ENCODE measurements at places on chromosomes 16 and 17. TPM values are rescaled to one million over a fixed set of nuclear protein-coding genes. Genes with fewer than 3 reads are reported as not detected.

DNA sequence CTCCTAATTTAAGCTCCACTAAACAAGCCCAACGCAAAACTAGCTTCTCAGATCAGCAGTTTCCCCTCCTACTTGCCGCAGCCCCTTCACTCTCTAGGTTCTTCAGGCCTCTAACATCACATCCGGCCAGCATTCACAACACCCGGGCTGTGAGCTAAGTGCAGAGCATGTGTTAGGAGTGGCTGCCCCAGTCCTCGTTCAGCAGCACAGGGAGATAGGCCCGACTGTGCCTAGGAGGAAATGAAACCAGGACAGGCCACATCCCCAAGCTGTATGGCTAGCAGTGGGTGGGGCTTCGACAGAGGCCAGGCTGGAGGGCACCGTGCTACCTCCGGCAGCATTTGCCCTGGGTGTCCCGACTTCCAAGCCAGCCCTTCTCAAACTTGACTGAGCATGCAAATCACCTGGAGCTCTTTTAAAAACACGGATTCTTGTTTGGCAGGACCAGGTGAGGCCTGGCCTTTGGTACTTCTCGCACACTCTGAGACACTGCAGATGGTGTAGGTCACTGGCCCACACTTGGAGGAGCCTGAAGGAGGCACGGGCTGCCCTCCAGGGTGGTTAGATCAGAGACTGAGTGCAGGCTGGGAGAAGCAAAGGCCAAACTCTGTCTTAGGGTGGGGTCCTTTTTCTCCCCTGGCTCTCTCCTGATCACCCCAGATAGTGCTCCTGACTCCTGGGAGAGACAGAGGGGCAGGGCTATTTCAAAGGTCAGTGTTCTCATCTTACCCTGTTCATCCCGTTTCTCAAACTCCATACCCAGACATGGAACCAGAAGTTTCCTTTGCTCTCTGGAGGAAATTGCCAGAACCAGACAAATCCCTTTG lies 202.0 kb downstream of the C16orf78 start:
- no peak for DNase-seq

KRT9 gene
- not detected for total RNA-seq

- peak; percentile 76 for DNase-seq
Observed at GRCh38 chr16:35194681-35195080, 1735.3 kb downstream of the TP53TG3F start.

CALB2 gene
- total RNA-seq, result 3.8 TPM

MRPL10 gene
- 25.3 TPM for total RNA-seq

- DNase-seq, result no peak
Observed at GRCh38 chr17:11551442-11551841, 46.8 kb upstream of the DNAH9 start.

GRCh38 chr16:78869492-78869891 lies 731.0 kb downstream of the MAF start:
- no peak for DNase-seq

MBTD1 gene
- total RNA-seq, result 21.9 TPM

DNA sequence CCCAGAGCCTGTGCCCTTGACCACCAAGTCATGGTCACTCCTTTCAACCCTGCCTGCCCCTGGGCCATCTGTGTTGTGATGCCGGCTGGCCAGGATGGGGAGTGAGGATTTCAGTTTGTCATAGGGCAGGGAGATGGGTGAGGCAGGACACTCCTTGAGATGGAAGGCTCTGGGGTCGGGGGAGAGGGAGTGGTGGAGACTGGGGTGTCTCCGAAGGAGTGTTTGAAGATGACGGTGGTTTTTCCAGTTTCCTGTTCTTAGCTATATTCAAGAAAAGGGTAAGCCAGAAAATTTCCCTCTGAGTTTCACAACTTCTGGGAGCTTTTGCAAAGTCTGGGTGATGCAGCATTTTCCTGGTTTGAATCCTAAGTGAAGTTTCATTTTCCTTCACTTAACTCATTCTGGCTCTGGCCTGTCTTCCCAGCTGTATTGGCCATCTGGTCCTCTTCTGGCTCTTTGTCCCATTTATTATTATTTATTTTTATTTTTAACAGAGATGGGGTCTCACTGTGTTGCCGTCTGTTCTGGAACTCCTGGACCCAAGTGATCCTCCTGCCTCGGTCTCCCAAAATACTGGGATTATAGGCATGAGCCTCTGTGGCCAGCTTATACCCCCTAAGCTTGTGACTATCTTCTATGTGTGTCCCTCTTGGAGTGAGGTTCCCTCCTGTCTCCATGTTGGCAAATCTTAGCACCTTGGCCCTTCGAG lies 27.7 kb downstream of the ABCC1 start:
- peak; percentile 35 for DNase-seq

DNA sequence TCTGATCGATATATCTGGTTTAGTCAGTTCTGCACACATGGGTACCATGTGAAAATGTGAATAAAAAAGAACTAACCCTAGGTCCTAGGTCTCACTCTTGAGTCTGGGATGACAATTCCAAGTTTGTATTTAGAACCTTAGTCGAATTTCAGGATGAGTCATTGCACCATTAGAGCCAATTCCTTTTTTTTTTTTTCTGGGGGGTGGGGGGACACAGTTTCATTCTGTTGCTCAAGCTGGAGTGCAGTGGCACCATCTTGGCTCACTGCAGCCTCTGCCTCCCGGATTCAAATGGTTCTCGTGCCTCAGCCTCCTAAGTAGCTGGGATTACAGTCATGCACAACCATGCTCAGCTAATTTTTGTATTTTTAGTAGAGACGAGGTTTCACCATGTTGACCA lies 41.6 kb downstream of the SPAG9 start:
- DNase-seq, result no peak

CCDC144A gene
- 0.15 TPM for total RNA-seq

ZG16B gene
- 12.9 TPM for total RNA-seq

DNA sequence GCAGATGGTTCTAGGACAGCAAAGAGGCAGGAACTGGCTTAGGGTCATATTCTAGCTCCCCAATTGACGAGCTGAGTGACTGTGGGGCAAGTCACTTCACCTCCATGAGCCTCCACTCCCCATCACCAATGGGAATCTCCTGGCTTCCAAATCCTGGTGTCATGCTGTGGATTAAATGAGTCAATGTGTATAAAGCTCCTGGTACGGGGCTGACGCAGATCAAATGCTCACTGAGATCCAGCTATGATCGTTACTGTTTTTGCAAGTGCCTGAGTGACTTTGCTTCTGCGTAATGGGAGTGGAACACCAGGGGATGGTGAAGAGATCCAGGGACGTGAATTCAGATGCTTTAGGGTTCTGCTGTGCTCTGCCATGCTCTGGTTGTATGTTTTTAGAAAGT lies 2.4 kb downstream of the SEC14L5 start:
- DNase-seq, result no peak

- no peak for DNase-seq
Observed at GRCh38 chr16:83051451-83051850, 424.7 kb downstream of the CDH13 start.

ATP2A3 gene
- 20.3 TPM for total RNA-seq

RAPGEFL1 gene
- 467 TPM for total RNA-seq

DNA sequence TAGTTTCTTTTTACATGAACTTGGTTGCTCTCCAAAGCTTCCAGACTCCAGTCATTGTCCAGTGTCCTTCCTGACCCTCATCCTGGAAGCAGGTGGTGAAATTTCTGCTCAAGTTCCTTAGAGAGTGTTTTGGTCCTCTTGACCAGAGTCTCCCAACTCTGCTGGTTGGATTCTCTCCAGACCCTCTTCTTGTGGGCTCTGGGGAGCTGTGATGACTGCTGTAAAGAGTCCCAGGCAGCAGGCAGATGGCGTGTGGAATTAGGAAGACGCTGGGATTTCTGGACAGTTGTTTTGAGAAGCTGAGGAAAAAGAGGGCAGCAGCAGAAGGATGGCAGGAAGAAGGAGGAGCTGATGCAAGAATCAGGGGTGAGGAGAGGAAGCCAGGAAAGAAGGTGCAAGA lies 1.6 kb upstream of the SEZ6 start:
- no peak for DNase-seq

- DNase-seq, result no peak
Observed at GRCh38 chr16:87334651-87335624, 17.7 kb upstream of the C16orf95 start.

PLEKHH3 gene
- 46.0 TPM for total RNA-seq

DNA sequence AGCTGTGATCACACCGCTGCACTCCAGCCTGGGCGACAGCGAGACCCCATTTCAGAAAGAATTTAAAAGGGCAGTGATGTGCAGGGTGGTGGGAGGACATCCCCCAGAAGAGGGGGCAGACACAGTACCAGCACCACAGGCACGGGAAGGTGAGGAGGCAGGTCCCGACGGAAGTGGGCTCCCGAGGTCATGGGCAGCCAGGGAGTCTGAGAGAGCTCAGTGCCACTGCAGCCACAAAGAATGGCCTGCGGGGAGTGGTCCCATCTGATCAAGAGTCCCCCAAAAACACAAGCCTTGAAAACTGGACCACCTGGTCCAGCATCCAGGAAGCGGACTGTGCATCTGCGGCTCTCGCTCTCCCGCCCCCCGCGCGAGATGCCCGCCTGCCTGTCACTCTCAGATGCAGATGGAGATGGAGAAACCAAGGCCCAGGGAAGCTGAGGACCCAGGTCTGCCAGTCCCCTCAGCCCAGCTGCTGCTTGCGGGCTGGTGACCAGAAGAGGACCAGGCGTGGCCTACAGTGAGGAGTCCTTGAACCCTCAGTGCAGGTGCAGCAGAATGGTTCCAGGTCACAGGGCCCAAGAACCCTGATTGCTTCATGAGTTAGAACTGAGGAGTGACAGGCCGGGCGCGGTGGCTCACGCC lies 4.3 kb upstream of the CAPN15 start:
- no peak for DNase-seq

All from lower leg skin (tissue), 4 donors.